ENCODE measurements at places on chromosomes 5 and 9. TPM values are rescaled to one million over a fixed set of nuclear protein-coding genes. Genes with fewer than 3 reads are reported as not detected.
A peak's percentile ranks its signal among the peaks of the same experiment; 100 is the strongest.

DNA sequence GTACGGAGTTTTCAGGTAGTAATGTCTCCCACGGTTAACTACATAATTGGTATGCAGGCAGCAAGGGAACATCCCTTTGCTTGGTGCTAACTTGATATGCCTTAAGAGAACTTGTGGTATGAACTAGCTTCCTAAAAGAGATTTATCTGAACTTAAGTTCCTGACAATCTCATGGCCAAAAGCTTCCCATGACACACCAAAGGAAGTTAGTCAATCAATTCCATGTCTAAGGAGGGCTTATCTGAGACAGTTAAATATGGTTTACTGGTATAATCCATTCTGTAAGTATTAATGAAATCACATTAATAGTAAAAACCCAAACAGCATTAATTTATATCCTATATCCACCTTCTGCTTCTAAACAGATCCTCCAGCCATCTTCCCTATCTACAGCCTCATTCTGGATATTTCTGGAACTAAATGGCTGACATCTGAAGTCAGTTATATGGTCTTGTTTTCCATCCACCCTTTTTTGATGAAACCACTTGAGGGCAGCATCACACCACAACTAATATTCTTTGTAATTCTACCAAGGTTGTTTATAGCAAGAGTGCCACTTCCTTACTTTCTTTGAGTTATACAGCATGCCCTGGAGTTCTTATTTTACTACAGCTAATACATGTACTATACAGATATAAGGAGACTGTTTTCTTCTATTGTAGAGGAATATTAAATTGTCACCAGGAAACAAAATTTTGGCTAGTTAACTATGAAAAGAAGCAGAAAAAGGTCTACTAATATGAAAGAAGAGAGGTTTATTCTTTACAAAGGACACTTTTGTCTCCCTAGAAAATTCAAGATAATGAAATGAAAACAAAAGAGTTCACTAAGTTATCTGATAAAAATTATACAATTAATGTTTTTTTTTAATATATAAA, 34.7 kb downstream of the SHOC1 start:
- peak; percentile 75 for DNase-seq

GRCh38 chr5:172074896-172075295, 68.5 kb upstream of the FBXW11 start:
- DNase-seq, result no peak

Gene TRIP13
- 44.4 TPM for total RNA-seq

DNA sequence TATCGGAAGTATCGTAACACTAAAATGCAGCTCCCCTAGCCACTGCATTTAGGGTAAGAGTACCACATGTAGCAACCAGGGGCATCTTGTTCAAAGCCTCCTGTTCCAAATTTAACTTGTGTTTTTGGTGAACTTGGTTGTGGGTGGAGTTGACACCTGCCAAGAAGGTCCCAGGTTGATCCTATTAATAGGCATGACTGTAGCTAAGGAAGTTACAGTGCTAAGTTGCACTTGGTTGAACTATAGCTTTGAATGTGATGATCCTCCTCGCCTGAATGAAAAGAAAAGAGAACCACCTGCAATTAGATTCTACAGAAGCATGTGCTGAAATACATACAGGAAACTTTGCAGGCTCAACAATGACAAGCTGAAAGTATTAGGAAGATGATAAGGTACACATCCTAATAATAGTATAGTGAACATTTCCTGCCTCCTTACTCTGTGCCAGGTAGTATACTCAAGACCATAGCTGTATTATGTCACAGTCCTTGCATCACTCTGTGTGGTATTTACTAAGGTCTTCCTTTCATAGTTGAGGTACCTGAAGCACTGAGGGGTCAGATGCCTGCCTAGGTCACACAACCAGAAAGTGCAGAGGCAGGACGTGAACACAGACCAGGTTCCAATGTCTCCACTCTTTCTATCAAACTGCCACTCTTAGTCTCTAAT, 64.5 kb upstream of the PIP5K1B start:
- DNase-seq, result no peak

Gene HAND1
- not detected for total RNA-seq

GRCh38 chr9:134252084-134252830, 74.0 kb upstream of the RXRA start:
- DNase-seq, result no peak

- no peak for DNase-seq
Observed at GRCh38 chr5:40619421-40619820, 60.3 kb upstream of the PTGER4 start.

GRCh38 chr5:168780888-168781287, 201.7 kb upstream of the PANK3 start:
- no peak for DNase-seq

GRCh38 chr5:124599028-124599973, 147.1 kb downstream of the ZNF608 start:
- DNase-seq, result no peak

- DNase-seq, result no peak
Observed at GRCh38 chr9:1535051-1535450, 480.1 kb upstream of the SMARCA2 start.

DNA sequence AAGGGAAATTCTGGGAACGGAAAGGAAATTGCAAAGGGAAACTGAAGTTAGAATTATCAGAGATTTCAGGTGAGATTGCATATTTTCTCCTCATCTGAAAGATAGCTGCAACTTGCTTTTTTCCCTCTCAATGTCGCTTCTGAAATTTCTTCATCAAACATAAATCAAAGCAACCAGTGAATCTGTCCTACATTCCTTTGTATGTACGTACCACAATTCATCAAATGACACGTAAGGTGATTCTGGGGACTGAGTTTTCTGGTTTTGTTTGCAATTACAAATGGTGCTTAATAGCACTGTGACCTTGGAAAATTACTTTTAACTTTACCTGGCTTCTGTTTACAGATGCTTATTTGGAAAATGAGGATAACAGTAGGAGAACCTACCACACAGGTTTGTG, 21.9 kb upstream of the CNOT6 start:
- DNase-seq, result no peak

DNA sequence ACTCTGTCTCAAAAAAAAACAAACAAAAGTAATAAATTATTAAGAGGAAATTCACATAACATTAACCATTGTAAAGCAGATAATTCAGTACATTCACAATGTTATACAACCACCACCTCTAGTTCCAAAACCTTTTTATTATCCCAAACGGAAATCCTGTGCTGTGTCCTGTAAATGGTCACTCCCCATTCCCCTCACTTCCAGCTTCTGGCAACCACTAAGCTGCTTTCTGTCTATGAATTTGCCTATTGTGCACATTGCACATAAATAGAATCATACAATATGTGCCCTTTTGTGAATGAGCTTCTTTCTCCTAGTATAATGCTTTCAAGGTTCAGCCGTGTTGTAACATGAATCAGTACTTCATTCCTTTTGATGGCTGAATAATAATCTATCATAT, 20.8 kb downstream of the C9orf152 start:
- DNase-seq, result no peak

Gene OLFML2A
- total RNA-seq, result 6.4 TPM

DNA sequence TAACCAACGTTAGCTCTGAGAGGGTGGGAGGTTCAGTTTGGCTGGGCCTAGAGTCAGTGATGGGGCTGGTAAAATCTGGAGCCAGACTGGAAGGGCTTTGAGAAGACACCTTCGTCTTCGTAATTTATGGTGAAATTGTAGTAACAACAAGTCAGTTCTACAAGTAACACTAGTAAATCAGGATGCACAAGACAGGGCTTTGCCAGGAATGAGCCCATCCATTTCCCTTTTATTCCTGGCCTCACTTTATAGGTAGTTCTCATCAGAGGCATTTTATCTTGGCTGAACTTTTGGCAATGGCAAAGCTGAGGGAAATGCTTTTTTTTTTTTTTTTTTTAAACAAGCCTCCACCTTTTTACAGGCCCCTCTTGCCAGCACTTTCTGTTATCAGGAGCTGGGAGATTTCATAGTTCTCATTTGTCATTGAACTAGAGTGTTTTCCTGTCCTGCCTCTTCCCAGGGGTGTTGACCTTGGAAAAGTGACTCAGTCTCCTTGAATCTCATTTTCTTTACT, 110.5 kb upstream of the KLF4 start:
- DNase-seq, result no peak

GRCh38 chr5:2797160-2797559, 45.7 kb upstream of the IRX2 start:
- no peak for DNase-seq
